ENCODE measurements at places on chromosomes 1 and 21. TPM values are rescaled to one million over a fixed set of nuclear protein-coding genes. Genes with fewer than 3 reads are reported as not detected.

The TNNI3K gene
- 3.1 TPM for total RNA-seq

- DNase-seq = no peak
These were observed 10.4 kb upstream of the GJA8 start for GRCh38 chr1:147892216-147892615.

DNA sequence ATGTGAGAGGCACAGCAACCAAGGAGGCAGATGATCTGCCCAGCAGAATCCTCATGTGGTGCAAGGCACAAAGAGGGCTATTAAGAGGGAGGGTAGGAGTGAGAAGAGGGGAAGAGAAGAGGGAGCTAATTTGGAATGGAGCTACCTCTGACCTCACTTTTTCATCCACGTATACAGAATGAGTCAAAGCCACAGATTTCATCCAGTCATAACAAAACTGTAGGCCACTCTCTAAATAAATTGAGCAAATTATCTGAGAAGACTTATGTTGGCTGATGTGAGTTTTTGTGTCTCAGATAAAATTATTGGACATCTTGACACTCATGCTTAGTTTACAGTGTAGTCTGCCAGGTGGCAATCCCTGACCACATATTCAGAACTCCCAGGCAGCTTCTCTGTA is 325.6 kb downstream of the TTLL7 start:
- DNase-seq = no peak

GRCh38 chr1:7388141-7388487 is 383.0 kb upstream of the VAMP3 start:
- no peak for DNase-seq

GRCh38 chr1:39220891-39221870 is 16.7 kb downstream of the MACF1 start:
- DNase-seq = no peak

DNA sequence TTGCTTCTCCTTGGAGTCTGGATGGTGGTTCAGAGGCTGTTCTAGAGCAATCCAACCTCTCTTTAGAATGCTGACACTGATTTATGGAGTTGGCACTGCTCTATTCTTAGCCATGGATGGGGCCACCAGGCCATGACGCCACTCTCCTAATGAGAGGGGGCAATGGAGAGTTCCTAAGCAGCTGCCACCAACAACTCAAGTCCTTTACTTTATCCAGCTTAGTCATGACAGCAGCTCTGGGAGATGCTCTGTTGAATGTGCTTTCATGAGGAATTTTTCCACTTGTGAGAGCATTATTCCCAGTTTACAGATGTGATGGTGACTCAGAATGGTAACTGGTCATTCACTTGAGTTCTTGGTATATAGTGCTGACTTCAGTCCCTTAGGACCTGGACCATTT is 366.3 kb downstream of the HHAT start:
- no peak for DNase-seq

Data from skin of body (tissue), 3 donors.